ENCODE measurements at places on chromosomes 3 and 15. TPM values are rescaled to one million over a fixed set of nuclear protein-coding genes. Genes with fewer than 3 reads are reported as not detected.

HCLS1 gene
- 0.74 TPM for total RNA-seq

TMEM158 gene
- 14.5 TPM for total RNA-seq

GPR62 gene
- total RNA-seq, result 0.25 TPM

ZNF774 gene
- total RNA-seq, result 6.9 TPM

DUSP7 gene
- total RNA-seq, result 7.9 TPM

OSTN gene
- 6.9 TPM for total RNA-seq

CCR4 gene
- total RNA-seq, result not detected

GOLGA6A gene
- not detected for total RNA-seq

CTXN2 gene
- total RNA-seq, result 0.25 TPM

UROC1 gene
- total RNA-seq, result not detected

GOLGA8S gene
- under 0.01 TPM for total RNA-seq

COL7A1 gene
- total RNA-seq, result 1.7 TPM

SOX2 gene
- 72.0 TPM for total RNA-seq

ZWILCH gene
- total RNA-seq, result 31.2 TPM

BTLA gene
- total RNA-seq, result 0.25 TPM

ATP2B2 gene
- 76.2 TPM for total RNA-seq
